NCI-H2171 (cell line): ENCODE measurements at places on chromosomes 7 and 10.

DNA sequence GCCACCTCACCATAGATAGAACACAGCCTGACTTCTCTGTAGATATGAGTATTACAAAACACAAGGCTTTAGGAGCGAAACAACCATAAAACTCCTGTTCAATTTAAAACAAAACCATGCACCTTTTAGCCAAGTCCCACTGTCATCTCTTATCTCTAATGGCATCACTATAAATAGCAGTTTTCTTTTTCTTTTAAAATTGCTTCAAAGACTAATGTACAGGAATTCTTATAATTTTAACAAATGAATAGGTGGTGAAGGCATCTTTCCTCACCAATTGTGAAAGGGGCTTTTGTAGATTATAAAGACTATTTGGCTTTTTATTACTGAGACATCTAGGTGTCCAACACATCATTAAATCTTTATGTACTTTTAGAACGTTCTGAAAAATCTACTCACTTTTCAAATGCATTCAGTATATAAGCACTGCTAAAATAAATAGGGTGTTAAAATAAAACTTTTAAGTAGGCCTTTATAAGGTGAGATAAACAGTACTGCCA is 205.7 kb upstream of the GRM3 start:
- DNase-seq: no peak

GRCh38 chr7:116524221-116524608 is 621 bp upstream of the CAV1 start:
- no peak for DNase-seq

DNA sequence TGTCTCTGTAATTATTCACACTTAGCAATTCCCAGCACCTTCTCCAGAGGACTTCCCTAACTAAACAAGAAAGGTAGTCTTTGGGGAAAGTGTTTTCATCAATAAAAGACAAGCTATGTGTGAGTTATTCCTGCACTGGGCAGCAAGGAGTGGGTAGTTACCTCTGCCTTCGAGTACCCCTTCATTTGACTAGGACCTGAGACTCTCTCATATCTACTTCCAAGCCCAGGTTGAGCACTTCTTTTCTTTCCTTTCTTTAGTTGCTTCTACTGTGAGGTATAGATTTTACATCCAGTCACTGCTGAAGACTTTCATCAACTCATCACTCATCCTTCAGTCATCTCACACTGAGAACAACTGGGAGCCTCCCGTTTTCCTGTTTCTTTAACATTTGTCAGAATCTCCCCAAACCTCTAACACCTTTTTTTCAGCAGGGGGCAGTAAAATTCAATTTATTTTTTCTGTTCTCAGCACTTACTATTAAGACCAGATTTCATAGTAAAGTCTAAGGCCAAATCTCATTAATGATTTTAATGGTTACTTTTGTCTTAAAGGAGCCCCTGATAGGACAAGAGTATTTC is 80.1 kb upstream of the PRSS1 start:
- DNase-seq: no peak

DNA sequence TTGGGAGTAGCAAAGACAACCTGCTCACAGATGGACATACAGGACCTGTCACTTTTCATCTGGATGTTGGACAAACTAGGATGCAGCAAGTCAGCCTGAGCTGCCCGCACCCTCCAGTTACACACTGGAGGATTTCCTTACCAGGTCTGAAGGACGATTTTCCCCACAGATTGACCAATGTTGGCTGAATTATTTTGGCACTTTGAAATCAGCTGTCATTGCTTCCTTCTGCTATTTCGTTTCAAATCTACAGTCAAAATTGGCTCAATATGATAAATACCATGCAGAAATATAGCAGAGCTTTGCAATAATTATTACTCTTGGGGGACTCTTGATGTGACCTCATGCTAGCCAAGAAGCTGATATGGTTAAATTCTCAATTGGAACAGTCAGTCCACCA is 2.5 kb downstream of the CLRN3 start:
- no peak for DNase-seq

GRCh38 chr10:110865186-110865808 is 6.4 kb upstream of the PDCD4 start:
- DNase-seq: no peak

GRCh38 chr7:35353481-35353880 is 99.6 kb upstream of the TBX20 start:
- DNase-seq: no peak

- no peak for DNase-seq
Observed at GRCh38 chr10:35642793-35643114, 658 bp upstream of the FZD8 start.

GRCh38 chr10:113047605-113047962 is 97.5 kb downstream of the TCF7L2 start:
- DNase-seq: no peak

- DNase-seq: no peak
Observed at GRCh38 chr7:128389085-128389617, 20.6 kb downstream of the IMPDH1 start.

DNA sequence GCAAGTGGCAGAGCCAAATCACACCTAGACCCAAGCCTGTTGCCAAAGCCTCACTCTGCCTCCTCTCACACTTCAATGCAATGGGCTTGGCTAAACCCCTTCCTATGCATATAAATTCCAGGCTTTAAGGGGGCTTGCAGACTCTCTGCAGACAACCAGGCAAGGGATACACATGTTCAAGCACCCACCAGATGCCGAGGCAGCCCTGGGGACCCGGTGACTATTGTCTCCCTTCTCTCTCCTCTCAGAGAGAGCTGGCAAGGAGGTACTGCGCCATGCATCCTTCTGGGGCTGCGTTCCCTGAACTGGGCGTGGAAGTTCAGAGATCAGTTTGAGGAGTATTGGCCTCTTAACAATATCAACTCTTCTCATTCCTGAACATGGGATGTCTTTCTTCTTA is 131.2 kb downstream of the ARHGAP22 start:
- no peak for DNase-seq

DNA sequence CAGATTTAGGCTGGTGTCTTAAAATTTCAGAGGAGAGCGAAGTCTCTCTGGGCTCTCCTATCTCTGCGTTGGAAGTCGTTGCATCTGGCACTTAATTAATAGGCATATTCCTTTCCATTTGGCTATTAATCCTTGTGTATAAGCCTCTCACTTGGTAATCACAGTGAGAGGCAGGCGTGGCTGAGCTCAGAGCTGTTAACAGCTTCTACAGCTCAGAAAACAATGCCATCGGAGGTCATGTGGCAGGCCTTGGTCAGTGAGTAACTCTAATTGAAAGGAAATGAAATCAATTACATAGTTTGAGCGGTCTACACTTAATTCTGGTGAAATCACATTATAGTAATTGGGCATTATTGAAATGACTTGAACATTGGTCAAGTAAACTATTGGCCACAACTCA is 135.1 kb downstream of the DPY19L1 start:
- no peak for DNase-seq

- no peak for DNase-seq
Observed at GRCh38 chr10:218798-219197, 83.5 kb downstream of the ZMYND11 start.
